ENCODE measurements at places on chromosomes 7 and 10.

DNA sequence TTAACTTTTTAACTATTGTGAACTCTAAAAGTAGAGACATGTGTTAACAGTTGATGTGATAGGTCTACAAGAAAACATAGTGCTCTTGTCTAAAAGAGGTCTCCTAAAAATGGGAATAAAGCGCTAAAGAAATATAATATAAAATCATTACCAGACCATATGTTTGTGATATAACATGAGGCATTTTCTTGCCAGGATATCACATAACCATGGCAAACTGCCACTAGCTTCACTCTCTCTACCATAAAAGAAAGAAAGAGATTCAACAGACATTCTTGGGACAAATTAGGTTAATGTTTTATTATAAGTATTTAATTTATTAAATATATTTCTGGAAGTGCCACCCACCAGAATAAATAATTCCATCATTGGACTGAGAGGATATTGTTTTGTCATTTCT lies 115.0 kb downstream of the TMEM26 start:
- no peak for DNase-seq

- no peak for DNase-seq
Observed at GRCh38 chr7:82469207-82469606, 25.6 kb upstream of the CACNA2D1 start.

- DNase-seq, result no peak
Observed at GRCh38 chr10:76303682-76304316, 872.4 kb downstream of the LRMDA start.

- no peak for DNase-seq
Observed at GRCh38 chr7:91634485-91635177, 245.9 kb downstream of the MTERF1 start.

- no peak for DNase-seq
Observed at GRCh38 chr10:120436439-120437112, 20.5 kb upstream of the PLPP4 start.

- no peak for DNase-seq
Observed at GRCh38 chr7:80403686-80404241, 108.1 kb downstream of the GNAT3 start.

DNA sequence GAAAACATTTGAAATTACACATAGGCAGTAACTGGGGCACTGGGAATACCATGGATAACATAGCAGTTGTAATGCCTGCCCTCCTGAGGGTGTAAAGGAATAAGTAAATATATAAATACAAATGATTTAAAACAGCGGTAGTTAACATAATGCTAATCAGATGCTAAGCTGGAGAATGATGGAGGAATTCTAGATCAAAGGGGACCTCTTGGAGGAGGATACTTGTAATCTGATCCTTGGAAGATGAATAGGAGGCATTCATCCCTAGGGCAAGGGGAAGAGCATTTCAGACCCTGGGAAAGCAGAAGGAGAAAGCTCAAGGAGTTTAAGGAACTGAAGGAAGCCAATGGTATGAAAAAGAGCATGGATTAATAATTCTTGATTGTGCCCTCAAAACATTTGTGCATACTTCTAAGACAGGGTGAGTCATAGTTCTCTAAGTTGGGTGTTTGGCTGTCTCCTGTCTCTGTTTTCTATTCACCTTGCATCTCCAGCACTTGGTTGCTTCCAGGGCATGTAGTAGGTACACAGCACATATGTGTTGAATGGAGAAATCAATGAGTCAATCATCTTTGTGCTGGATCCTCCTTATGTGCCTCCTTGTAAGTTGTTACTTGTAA lies 54.8 kb upstream of the PLPP4 start:
- no peak for DNase-seq

DNA sequence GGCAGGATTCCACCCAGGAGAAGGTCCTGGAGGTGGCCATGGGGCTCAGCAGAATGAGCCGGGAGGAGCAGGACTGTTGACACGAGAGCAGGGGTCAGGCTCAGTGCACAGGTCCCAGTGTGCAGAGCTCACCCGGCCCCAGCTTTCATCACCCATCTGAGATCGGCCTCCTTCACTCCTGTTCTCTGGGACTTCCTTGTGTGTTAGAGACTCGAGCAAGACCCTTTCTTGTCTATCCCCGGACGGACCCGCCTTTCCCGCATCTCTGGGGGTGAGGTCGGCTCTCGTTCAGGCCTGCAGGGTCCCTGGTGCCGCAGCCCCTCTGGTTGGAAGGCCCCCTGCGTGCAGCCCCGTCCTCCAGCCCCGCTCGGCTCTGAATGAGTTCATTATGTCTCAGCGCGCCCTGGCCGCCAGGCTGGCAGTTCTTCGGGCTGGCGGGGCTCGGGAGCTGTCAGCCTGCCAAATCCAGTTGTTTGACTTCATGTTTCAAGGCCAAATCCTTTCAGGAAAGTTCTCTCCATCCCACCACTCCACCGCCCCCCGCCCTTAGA lies 127.9 kb downstream of the LHPP start:
- no peak for DNase-seq

- no peak for DNase-seq
Observed at GRCh38 chr10:132652936-132653590, 115.5 kb downstream of the INPP5A start.

GRCh38 chr10:72127571-72127970 lies 39.2 kb upstream of the SPOCK2 start:
- DNase-seq, result no peak

GRCh38 chr7:17302575-17303142 lies 4.2 kb downstream of the AHR start:
- DNase-seq, result no peak

All from type B pancreatic cell (in vitro differentiated cells).